ENCODE measurements at places on chromosomes 2 and 18. TPM values are rescaled to one million over a fixed set of nuclear protein-coding genes. Genes with fewer than 3 reads are reported as not detected.

Gene TMEM37
- 1.5 TPM for total RNA-seq

Gene NMUR1
- not detected for total RNA-seq

Gene IL1F10
- total RNA-seq, result not detected

Gene TTL
- 32.9 TPM for total RNA-seq

Gene ELOA2
- not detected for total RNA-seq

Gene SYT4
- 0.37 TPM for total RNA-seq

Gene CNDP1
- total RNA-seq, result not detected

Gene GKN1
- not detected for total RNA-seq

Gene ATOH8
- 13.1 TPM for total RNA-seq

Gene DYNAP
- total RNA-seq, result not detected

Gene KCNK3
- 0.12 TPM for total RNA-seq

Gene ATP8B1
- total RNA-seq, result 0.64 TPM

Gene RTP5
- not detected for total RNA-seq

Gene MYO3B
- total RNA-seq, result not detected

Gene PDCD1
- not detected for total RNA-seq

Gene PPP1R1C
- total RNA-seq, result 3.3 TPM

Gene SLC9A4
- total RNA-seq, result not detected

GRCh38 chr2:119104414-119104813 lies 54.1 kb downstream of the C1QL2 start:
- no peak for DNase-seq

DNA sequence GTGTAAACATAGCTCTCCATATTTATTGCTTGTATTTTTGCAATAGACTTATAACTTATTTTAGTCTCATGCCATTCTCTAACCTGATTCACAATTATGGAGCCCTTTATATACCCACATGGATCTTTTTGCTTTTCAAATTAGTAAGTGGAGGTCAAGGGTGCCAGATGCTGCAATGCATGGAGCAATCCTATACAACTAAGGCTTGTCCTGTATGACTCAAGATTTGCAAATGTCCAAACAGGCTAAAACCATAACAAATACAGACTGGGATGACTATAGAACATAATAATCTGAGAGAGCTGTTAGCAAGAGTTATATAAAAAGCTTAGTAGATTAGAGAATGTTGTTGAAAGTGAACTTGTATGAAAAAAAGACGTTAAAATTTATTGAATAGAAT lies 690.4 kb upstream of the NRXN1 start:
- DNase-seq, result peak; percentile 3

GRCh38 chr18:62758591-62758990 lies 43.2 kb downstream of the PHLPP1 start:
- DNase-seq, result no peak

DNA sequence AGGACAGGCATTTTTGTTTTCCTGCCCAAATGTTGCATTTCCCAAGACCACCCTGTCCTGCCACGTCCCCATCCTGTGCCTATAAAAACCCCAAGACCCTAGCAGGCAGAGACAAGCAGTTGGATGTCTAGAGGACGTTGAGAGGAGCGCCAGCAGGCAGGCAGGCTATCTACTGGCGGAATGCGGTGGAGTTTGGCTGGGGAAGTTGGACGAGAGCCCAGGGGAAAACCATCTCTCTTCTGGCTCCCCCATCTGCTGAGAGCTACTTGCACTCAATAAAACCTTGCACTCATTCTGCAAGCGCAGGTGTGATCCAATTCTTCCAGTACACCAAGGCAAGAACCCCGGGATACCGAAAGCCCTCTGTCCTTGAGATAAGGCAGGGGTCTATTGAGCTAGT lies 72.5 kb downstream of the ARL6IP6 start:
- DNase-seq, result no peak

- DNase-seq, result no peak
These were observed 69.1 kb downstream of the CWC22 start for GRCh38 chr2:179938026-179938425.

DNA sequence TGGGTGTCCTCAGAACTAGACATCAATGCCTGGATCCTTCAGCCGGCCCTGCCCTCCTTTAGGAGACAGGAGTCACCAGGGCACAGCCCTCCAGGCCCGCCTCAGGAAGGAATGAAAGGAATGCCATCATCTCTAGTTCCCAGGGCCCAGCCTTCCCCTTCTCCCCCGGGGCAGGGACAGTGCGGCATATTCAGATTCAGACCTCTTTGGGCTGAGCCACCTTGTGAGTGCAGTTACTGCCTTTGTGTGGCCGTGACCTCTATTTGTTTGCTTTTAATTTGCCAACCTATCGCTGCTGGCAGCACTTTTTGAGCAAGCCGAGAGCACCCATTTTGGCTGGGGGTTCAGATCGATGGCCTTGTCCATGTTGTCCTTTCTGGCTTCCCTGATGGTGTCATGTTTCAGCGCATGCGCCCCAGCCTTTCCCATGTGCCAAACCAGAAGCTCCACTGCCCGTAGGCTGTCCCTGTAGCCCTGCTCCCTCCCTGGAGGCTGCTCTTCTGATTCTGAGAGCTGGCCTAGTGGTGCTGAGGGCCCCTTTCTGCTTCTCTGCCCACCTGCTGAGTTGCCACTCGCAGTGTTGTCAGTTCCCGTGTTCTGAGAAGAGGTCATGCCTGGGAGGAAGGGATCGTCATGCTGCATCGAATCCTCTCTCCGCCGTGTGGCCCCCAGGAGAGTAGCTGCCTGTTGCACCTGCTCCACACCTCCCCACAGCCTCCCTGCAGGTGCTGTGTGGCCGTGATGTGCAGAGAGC lies 10.9 kb downstream of the ANKRD23 start:
- no peak for DNase-seq

DNA sequence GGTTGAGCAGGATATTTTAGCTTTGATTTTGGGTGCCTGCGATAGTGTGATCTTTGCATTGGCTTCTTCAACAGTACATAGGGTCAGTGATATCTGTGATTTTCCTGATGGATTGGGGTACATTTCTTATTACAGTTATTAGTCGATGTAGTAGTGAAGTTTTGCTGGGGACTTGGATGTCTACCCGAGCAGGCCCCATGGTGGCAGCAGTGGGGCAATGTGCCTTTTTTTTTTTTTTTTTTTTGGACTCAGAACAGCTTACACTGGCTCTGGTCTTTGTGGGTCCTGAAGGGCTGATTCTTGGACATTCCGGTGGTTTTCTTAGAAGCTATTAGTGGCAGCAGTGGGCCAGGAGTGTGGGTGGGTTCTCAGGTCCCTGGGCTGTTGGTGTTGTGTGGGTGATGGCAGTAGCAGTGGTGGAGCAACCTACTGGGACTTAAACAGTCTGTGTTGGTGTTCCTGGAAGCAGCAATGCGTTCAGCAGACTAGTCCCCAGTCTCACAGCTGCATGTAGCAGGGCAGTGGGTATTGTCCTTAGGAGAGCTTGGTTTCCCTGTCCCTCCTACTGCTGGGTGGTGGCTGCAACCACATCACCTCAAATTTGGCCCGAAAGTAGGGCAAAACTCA lies 53.7 kb upstream of the SLC4A10 start:
- peak; percentile 23 for DNase-seq

- no peak for DNase-seq
These were observed 180.1 kb downstream of the CAPN13 start for GRCh38 chr2:30627151-30627550.

DNA sequence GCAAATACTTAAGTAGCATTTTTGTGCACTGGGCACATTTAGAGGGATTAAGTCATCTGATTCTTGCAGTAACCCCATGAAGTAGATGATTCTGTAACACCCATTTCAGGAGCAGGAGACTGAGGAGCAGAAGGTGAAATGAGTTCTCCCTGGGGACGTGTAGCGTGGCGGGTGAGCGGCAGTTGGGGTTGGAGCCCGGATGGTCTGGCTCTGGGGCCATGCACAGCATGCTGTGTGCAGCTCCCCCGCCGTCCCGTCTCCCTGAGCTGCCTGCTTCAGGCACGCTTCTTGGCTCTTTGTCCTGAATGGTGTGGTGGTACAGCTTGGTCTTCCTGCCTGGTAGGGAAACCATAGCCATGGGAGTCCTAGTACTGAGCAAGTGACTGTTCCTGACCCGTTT lies 32.4 kb downstream of the INPP4A start:
- no peak for DNase-seq

GRCh38 chr2:196640031-196640548 lies 575 bp downstream of the CCDC150 start:
- no peak for DNase-seq

DNA sequence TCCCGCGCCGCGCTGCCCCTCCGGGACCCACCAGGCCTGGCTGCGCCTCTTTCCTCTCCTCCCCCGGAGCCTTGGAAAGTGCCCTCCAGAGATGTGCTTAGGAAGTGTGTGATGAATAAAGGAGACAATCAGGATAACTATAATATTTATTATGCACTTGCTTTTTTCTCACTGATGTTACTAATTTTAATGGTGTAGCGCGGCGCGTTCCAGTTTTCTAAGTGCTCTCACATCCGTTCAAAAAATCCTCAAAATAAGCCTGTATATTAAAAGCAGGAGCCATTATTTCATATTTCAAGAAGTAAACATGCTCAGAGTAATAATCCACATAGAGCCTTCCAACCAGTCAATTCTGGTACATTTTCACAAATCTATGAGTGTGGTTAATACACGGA lies 941 bp upstream of the MPPE1 start:
- DNase-seq, result no peak

GRCh38 chr2:28855193-28855592 lies 14.9 kb downstream of the TRMT61B start:
- no peak for DNase-seq

DNA sequence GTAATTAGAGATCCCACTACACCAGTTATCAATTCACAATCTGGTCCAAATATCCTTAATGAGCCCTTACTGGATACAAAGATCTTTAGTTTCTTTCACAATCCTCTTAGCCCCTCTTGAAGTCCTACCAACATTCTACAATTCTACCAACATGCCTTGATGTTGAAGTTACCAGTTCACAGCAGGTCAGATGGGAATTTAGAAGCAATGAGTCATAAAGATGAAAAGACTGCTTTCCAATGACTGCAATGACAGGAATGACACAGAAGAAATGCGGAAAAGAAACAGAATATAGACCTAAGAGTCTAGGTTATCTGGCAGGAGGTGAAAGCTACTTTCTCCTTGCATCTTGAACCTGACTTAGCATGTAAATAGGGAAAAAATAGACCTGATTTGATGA lies 24.5 kb downstream of the RTTN start:
- peak; percentile 78 for DNase-seq

DNA sequence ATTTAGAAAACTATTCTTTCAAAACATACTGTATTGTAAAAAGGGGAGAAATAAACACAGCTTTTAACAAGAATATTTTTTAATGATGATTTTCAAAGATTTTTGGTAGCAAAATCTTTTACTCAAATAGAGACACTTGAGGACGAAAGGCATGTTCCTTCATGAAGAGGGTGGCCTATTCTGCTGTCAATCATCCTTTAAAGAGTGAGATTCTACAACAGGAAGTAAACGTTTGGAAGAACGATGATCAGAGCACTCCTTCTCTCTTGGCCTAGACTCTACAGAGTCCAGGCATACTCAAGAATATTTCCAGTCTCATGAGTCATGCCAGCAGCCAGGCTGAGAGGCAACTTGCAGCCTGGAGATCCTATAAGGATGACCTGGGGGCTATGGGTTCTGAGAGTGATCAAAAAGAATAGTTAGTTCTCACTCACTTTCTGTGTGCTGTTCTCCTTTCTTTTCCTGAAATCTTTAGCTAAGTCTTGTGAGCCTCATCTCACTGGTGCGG lies 62.4 kb upstream of the TCF4 start:
- DNase-seq, result no peak

DNA sequence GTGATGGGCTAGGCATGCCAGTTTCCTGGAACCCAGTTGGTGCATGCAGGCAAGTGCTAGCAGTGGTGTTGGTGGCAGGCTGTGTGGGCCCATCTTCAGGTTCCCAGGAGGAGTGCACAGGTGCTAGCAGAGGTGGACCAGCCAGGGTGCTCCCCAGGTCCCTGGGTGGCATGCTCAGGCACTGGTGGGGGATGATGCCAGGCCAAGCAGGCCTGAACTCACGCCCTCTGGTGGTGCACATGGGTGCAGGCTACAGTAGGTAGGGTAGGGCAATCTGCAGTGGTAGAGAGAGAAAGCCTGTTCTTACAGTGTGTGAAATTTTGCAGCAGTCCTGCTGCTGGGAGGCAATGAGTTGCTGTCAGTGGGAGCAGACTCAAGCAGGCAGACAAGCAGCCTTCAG lies 1651.8 kb downstream of the DPP10 start:
- DNase-seq, result no peak

- DNase-seq, result peak; percentile 67
These were observed 24.4 kb downstream of the ZNF892 start for GRCh38 chr2:95231723-95232122.

- DNase-seq, result peak; percentile 77
These were observed 108.3 kb upstream of the LRATD1 start for GRCh38 chr2:14524041-14524802.

DNA sequence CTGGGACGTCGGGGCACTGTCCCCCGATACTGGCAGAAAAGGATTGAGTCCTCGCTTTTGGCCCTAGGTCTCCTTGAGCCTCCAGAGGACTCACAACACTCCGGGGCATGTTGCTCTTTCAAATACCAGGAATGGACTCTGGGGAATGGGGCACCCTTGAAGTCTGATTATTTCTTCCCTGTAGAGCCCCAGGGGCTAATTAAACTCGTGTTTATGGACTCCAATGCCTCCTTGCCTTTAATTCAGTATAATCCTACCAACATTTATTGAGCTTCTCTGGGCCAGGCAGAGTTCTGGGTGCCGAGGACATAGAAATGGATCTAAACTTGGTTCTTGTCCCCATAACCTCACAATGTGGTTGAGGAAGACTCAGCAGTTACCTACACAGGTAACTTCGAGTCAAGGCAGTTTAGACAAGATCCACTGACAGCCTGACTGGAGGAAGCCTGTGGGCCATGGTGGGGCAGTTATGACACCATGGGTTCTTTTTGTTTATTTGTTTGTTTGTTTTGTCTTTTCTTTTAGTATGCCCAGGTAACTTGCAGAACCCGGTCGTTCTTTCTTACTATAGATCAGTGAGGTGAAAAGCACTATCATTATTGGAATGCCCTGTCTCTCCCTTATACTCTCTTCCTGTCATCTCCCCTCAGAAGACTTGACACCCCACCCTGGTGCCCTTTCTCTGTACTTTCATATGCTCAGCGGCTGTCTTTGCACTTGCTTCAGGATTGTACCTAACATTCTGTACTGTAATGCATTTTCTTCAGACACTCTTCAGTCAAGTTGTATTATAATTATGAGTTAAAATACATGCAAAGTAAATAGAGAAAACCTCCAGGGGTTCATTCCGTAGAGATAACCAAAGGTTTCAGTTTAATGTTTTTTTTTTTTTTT lies 3.2 kb downstream of the CFLAR start:
- peak; percentile 38 for DNase-seq

GRCh38 chr2:80473796-80474195 lies 169.2 kb upstream of the LRRTM1 start:
- no peak for DNase-seq

GRCh38 chr2:128988967-128989366 lies 670.3 kb upstream of the HS6ST1 start:
- no peak for DNase-seq

GRCh38 chr2:201408931-201409330 lies 42.3 kb downstream of the TRAK2 start:
- no peak for DNase-seq

GRCh38 chr2:233426619-233427342 lies 72.5 kb downstream of the DGKD start:
- peak; percentile 91 for DNase-seq

- no peak for DNase-seq
These were observed 276.4 kb downstream of the HRH4 start for GRCh38 chr18:24736662-24737330.

GRCh38 chr2:118973542-118973951 lies 31.6 kb downstream of the MARCO start:
- DNase-seq, result no peak

- no peak for DNase-seq
These were observed 34.3 kb upstream of the NCKAP5 start for GRCh38 chr2:133602538-133602937.

- no peak for DNase-seq
These were observed 39.1 kb downstream of the PLEK start for GRCh38 chr2:68404164-68404563.

GRCh38 chr2:218448934-218449333 lies 30.0 kb downstream of the VIL1 start:
- DNase-seq, result peak; percentile 50
